ENCODE measurements at places on chromosomes 3 and 15.

GRCh38 chr3:175397372-175397771, 538.2 kb downstream of the NAALADL2 start:
- DNase-seq, result no peak

GRCh38 chr15:32879980-32880379, 162.2 kb downstream of the GREM1 start:
- DNase-seq, result no peak

- no peak for DNase-seq
These were observed 59.4 kb upstream of the IMPG2 start for GRCh38 chr3:101379658-101380376.

GRCh38 chr3:43171748-43172147, 65.9 kb upstream of the POMGNT2 start:
- DNase-seq, result no peak

DNA sequence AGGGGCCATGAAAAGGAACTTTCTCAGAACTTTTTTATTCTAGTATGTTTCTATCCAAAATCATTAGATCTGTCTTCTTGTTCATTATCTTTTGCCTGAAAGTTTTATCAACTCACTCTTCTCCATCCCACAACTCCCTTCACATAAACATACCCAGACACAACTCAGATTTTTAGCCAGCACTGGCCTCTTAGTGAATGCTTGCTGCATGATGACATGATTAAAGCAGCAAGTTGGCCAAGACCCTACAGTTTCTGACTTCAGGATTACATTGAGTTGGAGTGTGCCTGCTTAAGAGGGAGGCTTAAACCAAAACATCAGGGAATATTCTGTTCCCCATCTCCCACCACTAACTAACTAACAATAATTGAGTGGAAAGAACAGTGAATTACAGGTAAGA, 38.1 kb downstream of the PLSCR2 start:
- no peak for DNase-seq

DNA sequence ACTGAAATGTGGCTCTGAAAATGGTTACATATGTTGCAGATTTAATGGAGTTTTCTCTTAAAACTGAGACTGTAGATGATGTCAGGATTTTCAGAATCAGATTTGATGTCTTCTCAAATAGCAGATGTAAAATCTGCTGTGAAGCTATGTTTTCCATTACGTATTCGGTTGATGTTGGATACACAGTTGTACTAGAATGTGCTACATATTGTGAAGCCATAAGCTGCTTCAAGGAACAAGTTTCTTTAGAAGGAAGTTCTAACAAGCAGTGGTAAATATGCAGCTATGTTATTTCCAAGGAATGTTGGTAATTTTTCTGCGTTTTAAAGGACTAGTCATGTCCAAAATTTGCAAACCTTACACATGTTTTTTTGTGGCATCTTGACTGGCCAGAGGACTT, 197.7 kb downstream of the RBMS3 start:
- no peak for DNase-seq

- DNase-seq, result no peak
These were observed 58.8 kb downstream of the ADAM10 start for GRCh38 chr15:58690703-58691102.

DNA sequence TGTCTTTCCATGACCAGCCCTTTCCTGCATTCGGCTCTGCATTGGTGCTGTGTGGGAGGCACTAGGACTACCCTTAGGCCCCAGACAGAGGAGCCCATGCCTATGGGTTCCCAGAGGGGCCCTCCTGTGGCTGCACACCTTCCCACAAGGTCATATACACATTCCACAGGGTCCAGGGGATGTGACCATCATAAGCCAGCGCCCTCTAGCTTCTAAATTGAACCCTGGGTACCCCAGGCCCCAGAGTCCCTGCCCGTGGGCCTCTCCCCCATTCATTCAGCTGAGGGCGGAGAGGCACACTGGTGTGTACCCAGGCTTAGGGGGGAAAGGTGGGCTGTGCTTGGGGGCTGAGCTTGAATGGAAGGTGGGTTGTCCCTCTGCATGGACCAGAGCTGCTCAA, 10.2 kb upstream of the SLC6A6 start:
- no peak for DNase-seq

DNA sequence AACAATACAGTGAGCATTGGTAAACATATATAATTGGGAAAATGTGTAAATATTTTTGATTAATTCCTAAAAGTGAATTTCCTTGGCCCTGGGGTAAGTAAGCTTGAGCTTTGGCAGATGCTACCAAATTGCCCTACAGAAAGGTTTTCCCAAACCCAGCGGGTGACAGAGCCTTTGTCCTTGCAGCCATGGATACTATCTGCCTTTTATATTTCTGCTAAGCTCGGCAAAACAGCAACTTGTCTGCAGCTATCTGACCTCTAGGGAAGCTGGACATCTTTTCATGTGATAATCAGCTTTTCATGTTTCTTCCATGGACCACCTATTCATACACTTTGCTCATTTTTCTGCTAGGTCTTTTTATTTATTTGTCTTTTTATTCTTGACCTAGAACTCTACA, 64.7 kb upstream of the SEC22A start:
- DNase-seq, result no peak

Data from Right ventricle myocardium superior (tissue), 1 donor.